ENCODE measurements at places on chromosomes 2 and 18.

DNA sequence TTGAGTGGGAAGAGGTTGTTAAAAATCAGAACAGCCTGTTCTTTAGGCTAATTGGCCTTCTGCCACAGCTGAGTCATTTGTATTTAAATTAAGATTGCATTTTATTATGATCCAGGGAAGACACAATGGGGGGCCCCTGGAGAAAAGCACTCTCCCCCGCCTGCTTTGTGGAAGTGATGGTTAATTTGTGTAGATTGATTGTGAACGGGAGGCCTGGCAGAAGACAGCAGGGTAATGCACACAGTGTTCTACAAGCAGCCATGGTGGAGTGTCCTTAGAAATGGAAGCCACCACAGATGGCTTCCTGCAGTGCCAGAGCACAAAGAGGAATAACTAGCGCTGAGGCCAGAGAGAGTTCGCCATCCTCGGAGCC lies 19.6 kb downstream of the RAMP1 start:
- no peak for DNase-seq

- no peak for DNase-seq
These were observed 77.0 kb upstream of the LGALSL start for GRCh38 chr2:64376926-64377325.

DNA sequence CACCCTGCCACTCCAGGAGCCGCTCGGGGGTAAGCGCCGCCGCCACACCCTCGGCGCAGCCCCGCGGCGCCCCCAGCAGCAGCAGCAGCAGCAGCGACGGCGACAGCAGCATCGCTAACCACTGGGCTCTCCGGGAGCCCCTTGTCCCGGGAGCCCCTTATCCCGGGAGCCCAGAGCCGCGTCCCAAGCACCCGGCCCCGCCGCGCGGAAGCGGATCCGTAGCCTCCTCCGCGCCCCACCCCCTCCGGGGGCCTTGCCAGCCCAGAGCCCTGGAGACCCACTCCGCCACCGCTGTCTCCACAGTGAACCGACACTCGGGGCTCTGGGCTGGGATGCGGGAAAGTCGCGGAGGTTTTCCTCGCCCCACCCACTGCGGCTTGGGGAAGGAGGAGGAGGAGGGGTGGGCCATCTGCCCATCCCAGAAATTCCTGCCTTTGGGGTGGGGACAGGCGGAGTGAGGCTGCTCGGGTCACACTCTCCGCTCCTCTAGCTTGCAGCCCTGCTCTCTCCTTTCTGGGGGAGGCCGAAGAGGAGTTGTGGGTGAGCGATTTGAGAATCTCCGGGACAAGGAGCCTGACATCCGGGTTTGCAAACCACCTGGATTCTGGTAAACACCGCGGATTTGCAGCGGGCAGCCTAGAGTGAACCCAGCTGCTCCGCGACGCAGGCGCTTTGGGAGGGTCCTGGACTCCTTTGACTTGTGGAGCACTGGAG lies at the start of gene PLA2R1:
Gene PLA2R1, minus strand, starts transcription at position 324 of the 714 bp plus-strand sequence. Its CDS starts 212 bp downstream, at position 112.
- DNase-seq = no peak

DNA sequence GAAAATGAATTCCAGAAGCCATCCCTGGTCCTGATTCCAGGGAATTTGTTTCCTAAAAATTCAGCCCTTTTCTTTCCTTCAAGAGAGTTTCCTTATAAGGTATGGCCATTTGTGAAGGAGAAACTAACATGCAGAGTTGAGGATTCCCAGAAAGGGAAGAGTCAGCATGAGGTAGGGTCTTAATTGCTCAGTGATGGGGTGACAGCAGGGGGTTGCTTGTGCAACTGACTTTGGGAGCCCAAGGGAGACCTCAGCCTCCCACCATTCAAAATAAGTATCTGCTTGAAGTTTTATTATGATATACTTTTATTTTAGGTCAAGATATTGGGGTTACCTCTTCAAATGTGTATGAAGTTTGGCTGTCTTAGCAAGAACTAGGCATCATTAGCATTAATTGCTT lies 74.9 kb upstream of the CELF4 start:
- no peak for DNase-seq

DNA sequence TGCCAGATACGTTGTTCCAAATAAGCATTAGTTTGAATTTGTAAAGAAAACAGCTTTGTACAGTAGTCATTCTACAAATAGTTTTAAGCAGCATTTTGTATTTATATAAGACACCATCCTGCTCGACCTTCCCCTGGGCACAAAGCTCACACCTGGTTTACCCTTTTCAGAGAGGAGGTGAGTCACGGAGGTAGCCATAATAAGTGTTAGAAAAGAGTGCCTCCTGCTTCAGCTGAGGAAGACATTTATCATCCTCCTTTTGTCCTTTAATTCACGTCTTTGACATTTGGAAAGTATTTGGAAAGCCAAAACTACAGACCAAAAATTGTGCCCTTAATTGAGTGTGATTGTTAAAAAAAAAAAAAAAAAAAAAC lies 6.8 kb downstream of the RAB12 start:
- no peak for DNase-seq

- no peak for DNase-seq
These were observed 294.8 kb upstream of the NRP2 start for GRCh38 chr2:205387350-205388055.

DNA sequence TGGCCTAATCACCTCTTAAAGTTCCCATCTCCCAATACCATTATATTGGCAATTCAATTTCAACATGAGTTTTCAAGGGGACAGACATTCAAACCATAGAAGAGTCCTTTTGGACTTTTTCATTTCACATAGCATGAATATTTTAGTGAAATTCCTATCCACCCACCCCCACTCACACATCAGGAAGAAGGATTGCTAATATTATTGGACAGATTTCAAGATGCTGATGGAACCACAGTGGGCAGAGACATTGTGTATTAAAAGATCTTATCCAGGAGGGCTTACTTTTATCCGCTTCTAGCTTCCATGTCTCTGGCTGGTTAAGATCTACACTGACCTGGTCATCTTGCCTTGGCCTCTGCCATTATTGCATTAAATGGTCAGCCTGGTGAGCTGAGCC lies 297.4 kb upstream of the ACVR2A start:
- no peak for DNase-seq

DNA sequence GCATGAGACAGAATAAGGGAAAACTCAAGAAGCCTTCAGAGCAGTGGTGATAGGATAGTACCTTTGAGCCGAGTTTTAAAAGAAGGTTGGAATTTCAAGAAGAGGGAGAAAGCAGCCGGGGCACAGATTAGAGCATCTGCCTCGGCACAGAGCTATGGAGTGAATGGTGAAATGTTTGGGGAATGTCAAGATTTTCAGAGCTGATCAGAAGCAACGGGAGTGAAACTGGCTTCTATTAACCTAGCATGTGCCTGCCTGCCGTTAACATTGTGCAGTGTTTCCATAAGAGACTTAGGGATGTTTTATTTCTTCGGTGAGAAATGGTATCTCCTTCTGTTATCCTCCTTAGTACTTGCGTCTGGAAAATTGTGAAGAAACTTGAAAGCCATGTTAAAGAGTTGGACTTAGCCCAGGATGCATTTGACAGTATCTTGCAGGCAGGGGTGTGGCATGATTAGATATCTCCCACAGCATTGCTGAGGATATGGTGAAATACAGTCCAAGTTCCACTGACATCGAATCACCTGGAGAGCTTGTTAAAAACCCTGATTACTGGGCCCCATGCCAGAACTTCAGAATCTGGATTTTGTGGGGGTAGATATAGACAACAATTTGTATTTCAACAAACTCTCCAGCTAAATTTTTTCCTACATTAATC lies 96.8 kb upstream of the PPP1CB start:
- no peak for DNase-seq

- no peak for DNase-seq
These were observed 63.5 kb downstream of the HDAC4 start for GRCh38 chr2:239337122-239337876.

DNA sequence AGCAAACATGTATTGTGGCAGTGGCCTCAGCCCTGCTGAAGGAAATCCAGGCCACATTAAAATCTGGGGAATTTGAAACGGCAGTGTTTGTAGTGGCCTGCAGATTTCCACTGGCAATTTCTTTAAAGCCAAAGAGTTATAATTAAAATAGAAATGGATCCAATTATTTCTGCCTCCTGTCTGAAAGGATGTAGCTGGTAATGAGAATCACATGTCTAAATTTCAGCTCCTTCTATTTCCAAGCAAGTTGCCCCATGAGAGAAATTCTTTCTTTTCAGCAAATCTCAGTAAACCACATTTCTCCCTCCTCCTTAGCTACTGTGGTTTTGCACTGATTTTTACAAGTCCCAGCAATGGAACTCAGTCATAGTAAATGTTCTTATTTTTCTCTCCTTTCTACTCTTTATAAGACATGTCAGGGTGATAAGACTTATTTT lies 55.4 kb upstream of the ZNF396 start:
- DNase-seq = no peak
